Stimulated activated CD4-positive, alpha-beta T cell treated with anti-CD3 and anti-CD28 coated beads, Interleukin-4, amount 100 ng/mL, for 48 hours (primary cell): ENCODE measurements at places on chromosomes 16 and 17.
A peak's percentile ranks its signal among the peaks of the same experiment; 100 is the strongest.

DNA sequence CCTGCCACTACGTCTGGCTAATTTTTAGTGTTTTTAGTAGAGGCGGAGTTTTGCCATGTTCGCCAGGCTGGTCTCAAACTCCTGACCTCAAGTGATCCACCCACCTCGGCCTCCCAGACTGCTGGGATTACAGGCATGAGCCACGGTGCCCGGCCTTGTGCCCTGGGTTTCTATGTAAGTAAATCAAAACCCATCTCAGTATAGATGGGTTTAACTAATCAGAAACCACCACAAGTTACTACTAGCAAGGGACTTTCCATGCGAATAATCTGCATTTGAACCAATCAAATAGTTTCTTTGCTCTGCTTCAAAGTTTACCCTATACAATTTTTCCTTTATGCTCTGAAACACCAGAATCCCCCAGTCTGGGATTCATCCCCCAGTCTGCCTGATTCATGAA is 16.5 kb upstream of the EIF1 start:
- DNase-seq, result no peak

DNA sequence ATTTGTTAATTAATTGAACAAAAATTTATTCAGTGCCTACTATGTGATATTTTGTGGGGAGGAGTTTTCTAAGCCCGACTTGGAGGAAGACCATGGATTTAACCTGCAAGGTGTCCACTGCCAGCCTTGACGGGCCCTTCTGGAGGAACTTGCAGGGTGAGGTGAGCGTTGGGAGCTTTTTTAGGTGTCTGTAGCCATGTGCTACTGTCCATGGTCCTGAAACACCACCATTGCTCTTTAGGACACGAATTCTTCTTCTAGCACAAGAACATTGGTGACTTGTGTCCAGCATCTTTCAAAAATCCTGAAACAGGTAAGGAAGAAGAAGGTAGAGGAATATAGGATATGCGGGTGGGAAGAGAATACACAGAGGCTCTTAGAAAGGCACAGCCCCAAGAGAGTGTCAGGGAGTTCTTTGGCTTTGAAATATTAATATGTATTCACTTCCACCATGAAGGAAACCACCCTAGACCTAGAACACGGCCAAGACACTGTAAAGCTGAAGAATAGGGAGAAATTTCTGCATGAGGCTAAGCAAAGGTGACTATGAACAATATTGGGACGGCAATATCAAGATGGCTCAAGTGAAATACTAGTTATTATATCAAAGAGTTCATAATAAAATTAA is 27.9 kb upstream of the OR4D1 start:
- DNase-seq, result peak; percentile 17

- no peak for DNase-seq
Observed at GRCh38 chr17:13962716-13963240, 106.5 kb upstream of the COX10 start.

GRCh38 chr17:17712268-17712924 is 31.1 kb downstream of the RAI1 start:
- DNase-seq, result no peak

GRCh38 chr16:56747486-56748045 is 17.6 kb downstream of the NUP93 start:
- no peak for DNase-seq

DNA sequence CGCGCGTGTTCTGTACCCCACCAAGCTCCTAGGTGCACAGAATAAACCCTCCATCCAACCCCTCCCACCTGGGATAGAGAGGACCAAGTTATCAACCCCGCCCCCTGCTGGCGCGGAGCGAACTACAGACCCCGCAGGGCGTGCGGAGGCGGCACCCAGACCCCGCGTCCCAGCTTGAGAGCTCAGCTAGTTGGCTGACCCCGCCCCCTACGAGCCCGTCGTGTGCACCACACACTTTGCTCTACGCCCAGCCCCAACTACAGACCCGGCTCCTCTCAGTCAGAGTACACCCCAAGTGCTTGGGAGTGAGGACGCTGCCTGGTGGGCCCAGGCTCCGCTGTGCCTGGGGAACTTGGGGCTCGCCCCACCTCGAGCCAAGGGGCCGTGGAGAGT is 1.5 kb downstream of the GRIN2A start:
- no peak for DNase-seq

DNA sequence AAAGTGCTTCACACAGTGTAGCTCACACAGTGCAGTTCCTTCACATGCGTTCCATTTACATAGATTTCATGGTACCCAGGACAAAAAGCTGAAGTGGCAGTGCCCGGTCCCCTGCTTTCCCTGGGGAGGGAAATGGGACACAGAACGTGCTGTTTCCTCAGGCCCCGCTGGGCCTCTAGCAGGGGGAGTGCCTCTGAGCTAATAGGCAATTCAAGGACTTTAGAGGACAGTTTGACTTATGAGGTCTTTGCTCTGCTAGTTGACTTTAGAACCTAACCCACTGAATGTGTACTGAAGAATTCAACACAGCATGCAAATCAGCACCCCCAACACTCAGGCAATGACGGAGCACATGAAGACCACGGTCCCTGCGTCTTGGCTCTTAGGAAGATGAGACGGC is 6.8 kb downstream of the CDIP1 start:
- DNase-seq, result no peak

GRCh38 chr16:1379304-1380076 is 27.8 kb downstream of the GNPTG start:
- DNase-seq, result peak; percentile 64
